ENCODE measurements at places on chromosomes 1 and 21.

GRCh38 chr1:9759939-9760338, 63.8 kb downstream of the CLSTN1 start:
- no peak for ATAC-seq

DNA sequence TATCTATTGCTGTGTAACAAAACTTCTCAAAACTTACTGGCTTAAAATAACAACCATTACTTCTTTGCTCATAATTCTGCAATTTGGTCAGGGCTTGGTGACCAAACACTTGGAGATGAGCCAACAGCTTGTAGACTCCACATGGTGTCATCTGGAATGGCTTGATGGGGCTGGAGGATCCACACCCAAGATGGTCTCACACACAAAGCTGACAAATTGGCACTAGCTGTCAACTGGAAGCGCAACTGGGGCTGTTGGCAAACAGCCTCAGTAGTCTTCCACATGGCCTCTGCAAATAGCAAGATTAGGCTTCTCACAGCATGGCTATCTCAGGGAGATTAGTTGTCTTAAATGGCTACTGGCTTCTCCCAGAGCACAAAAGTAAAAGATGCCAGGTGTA, 27.1 kb upstream of the MTF2 start:
- ATAC-seq = no peak

GRCh38 chr21:45486443-45487160, 55.6 kb downstream of the SLC19A1 start:
- no peak for ATAC-seq

GRCh38 chr1:18384471-18384870, 96.3 kb upstream of the KLHDC7A start:
- ATAC-seq = no peak

DNA sequence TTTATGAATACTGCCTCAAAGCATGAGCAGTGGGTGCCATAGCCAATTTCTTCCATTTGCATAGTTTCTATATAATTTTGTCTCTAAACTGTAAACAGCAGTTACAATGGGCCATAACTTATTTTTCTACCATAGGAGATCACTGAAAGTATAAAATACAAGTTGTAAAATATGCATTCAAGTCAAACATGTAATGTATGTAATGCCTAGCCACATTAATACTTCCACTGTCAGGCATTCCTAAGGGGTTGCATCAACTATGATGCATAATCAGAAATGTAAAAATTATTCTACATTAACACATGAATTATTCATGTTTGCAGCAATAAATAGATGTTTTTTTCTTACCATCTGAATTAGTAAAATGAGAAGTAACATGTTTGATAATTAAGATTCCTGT, 560.3 kb upstream of the ZP4 start:
- ATAC-seq = peak; percentile 54

DNA sequence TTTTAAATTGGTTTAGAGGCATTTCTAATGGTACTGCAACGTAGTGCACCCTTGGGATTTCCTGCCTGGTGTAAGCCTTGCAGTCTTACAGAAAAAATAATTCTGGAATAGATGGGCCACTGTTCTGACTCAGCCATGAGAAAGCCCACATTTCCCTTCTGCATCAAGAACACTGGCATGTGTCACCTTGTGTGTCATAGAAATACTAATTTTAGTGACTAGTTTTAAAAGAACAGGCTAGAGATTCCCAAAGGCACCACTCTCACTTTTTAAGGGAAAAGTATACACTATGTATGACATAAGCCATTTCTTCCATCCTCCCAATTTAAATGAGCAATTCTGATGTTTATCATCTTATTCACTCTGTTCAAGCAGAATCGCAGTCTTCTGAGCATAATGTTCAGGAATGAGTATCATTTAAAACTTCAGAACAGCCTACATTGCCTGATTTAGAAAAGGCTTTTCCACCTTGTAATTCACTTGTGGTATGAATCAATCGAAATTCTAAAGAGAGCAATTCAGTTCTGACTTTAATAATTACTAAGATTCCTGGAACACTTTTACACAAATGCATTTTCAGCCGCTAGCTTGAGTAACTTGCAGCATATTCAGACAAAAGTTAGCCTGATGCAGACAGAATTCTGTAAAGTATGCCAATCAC, 18.8 kb downstream of the RGS13 start:
- peak; percentile 86 for ATAC-seq

GRCh38 chr1:90650401-90650800, 66.7 kb downstream of the BARHL2 start:
- ATAC-seq = no peak

DNA sequence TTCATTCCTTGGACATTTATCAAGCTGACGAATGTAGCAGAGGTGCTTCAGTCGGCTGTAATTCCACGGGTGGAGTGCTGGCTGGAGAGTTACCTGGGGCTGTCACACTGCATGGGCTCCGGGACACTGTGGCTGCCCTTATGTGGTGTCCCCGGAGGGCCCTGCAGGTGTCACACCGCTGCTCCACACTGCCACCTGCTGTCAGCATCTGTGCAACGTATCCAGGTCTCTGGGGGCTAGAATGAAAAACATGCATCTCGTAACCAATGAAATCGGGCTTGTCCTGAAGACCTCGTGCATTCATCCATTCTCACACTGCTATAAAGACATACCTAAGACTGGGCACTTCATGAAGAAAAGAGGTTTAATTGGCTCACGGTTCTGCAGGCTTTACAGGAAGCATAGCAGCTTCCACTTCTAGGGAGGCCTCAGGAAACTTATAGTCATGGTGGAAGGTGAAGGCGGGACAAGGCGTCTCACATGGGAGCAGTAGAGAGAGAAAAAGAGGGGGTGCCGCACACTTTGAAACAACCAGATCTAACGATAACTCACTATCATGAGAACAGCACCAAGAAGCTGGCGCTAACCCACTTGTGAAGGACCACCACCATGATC, 46.7 kb upstream of the PCBP3 start:
- ATAC-seq = peak; percentile 94

- ATAC-seq = no peak
Measured at GRCh38 chr1:65417729-65418128, 2.7 kb upstream of the LEPR start.

GRCh38 chr1:216641669-216642460, 81.4 kb downstream of the ESRRG start:
- no peak for ATAC-seq

DNA sequence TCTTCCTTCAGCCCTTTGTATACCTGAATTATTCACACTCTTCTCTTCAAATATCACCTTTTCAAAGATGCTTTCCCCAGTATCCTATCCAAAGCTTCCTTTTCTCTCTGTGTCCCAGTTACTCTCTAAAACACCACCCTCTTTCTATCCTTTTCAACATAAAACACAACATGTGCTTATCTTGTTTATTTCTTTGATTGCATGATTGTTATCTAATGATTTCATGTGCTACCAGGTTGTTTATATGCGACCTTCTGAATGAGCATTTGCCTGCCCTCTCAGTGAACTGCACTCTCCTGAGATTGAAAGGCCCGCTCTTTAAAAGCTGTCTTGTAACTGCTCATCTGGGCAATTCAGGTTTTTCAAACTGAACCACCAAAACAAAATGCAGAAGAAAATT, 97.7 kb upstream of the FGGY start:
- ATAC-seq = no peak

- peak; percentile 55 for ATAC-seq
Measured at GRCh38 chr1:155938220-155938627, 3.2 kb upstream of the RXFP4 start.

DNA sequence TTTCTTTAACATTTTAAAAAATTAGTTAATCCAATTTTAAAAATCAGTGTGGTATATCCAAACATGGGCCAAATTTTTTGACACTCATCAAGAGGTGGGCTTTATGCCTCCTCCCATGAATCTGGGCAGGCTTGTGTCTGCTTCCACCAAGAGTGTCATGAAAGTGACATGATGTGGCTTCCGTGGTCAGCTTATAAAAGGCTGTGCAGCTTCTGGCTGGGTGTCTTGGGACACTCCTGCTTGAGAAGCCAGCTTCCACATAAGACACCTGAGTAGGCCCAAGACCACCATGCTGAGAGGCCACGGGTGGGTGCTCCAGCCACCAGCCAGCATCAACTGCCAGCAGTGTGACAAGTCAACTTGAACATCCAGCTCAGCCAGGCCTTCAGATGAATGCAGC, 74.3 kb upstream of the RUNX3 start:
- ATAC-seq = no peak

DNA sequence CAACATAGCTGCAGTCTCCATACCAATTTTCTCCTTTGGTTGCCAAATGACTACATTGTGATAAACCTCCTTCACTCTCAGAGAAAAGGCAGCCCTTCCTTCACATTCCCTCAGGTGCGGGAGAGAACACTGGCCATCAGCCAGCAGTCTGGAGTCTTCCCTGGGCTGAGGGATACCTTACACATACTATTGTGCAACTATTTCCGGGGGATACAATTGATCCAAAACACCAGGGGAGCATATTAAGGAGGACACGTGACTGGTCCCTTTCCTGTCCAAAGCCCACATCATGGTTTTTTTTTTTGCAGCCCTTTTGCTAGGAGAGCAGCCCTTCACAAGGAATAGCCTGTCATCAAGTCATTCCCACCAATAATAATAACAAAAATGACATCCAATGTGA, 172.1 kb upstream of the ZRANB2 start:
- no peak for ATAC-seq

DNA sequence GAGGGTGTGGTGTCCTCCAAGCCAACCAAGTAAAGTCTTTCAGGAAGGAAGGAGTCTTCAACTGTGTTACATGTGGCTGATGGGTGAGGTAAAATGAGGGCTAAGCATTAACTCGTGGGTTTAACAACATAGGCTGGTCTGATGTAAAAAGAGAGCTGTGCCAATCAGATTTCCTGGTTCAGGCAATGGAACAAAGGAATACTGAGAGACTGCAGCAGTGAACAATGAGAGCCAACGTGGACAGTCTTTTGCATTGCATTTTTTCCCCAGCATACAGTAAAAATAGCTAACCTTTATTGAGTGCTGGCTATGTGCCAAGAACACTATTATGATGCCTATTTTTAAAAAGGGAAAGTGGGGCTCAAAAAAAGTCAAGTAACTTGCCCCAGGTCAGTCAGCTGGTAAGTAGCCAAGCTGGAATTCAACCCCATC, 31.1 kb downstream of the DLGAP3 start:
- ATAC-seq = no peak

- ATAC-seq = no peak
Measured at GRCh38 chr1:211497489-211498045, 5.6 kb upstream of the RD3 start.

GRCh38 chr1:103517380-103518047, 8.0 kb upstream of the RNPC3 start:
- ATAC-seq = no peak

DNA sequence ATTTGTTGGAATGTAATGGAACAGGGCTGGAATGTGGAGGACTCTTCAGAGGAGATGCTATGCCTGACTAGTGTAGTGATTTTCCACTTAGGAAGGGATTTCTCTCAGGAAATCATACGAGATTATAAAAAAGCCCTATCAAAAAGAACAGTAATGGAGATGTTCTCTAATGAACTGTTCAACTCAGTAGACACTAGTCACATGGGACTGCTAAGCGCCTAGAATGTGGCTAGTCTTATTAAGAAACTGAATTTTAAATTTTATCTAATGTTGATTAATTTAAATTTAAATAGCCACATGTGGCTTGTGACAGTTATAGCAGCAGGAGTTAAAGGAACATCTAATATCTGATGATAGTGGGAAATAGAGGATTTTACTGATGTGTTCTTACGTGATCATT, 94.0 kb downstream of the SLC35F3 start:
- ATAC-seq = no peak

DNA sequence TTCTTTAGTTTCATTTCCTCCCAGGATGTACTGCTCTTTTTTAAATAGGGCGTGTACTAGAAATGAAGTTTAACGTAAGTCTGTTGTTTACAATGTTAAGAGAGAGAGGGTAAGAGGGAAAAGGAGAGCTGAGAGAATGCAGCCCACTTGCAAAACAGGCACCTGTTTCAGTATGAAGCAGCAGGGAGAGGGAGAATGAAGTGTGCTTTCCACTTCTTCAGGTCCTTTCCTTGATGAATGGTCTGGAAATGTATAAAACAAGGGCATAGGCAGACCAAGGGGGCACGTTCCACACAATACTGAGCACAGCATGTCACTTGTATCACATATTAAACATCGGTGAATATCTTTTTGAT, 2.0 kb downstream of the KCNA3 start:
- no peak for ATAC-seq

GRCh38 chr1:235504494-235505222, 406 bp upstream of the B3GALNT2 start:
- ATAC-seq = peak; percentile 84

DNA sequence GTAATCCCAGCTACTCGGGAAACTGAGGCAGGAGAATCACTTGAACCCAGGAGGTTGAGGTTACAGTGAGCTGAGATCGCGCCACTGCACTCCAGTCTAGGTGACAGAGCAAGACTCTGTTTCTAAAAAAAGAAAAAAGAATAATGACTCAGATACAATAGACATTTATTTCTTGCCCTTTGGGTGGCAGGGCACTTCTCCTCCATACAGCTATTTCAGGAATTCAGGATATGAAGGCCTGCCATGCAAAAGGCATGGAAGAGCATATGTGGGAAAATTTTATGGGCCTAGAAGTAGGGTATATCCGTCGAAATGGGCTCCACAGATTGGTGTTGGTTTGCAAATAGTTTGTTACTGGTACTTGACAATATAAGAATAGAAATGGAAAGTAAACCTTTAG, 20.2 kb upstream of the POGZ start:
- peak; percentile 51 for ATAC-seq

DNA sequence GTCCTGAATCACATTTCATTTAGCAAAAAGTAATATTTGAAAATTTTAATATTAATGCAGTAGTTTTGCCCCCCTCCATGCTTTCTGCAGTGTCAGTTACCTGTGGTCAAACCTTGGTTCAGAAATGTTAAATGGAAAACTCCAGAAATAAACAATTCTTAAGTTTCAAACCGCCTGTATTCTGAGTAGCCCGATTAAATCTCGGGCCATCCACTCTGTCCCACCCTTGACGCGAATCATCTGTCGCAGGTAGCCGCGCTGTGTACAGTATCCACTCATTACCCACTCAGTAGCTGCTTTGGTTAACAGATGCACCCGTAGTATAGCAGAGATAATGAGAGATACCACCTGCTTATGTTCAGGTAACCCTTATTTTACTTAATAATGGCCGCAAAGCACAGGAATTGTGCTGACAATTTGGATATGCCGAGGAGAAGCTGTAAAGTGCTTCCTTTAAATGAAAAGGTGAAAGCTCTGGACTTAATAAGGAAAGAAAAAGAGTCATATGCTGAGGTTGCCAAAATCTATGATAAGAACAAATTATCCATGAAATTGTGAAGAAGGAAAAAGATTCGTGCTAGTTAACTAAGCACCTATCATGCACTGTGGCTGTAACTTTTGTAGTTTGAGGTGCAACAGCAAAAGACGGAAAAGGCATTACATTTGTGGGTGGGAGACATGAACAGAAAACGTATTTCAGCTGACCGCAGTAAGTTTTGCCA, 889 bp upstream of the SCYL3 start:
- ATAC-seq = no peak

Measured in SK-N-SH treated with all-trans-retinoic acid at 6 μM for 48 hours (cell line).